ENCODE measurements at places on chromosomes 2 and 18.
A peak's percentile ranks its signal among the peaks of the same experiment; 100 is the strongest.

GRCh38 chr2:171893196-171893823, 734 bp downstream of the SLC25A12 start:
- peak; percentile 58 for DNase-seq

- no peak for DNase-seq
Measured at GRCh38 chr2:235855011-235855410, 313.2 kb downstream of the GBX2 start.

DNA sequence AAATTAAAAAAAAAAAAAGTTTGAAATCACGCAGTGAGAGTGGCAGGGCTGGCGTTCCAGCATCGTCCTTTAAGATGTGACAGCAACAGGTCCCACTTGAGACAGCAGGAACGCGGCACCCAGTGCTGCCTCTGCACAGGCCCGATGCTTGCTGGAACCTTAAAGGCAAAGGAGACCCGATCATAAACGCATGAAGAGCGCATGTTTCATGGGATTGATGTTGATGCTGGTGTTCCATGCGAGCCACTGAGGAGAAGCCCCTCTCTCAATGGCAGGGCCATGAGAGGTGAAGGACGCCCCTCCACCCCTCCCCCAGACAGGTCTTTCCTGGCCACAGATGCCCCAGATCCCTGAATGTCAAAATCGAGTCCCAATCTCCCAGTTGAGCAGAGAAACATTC, 17.9 kb upstream of the ALPI start:
- DNase-seq, result no peak

DNA sequence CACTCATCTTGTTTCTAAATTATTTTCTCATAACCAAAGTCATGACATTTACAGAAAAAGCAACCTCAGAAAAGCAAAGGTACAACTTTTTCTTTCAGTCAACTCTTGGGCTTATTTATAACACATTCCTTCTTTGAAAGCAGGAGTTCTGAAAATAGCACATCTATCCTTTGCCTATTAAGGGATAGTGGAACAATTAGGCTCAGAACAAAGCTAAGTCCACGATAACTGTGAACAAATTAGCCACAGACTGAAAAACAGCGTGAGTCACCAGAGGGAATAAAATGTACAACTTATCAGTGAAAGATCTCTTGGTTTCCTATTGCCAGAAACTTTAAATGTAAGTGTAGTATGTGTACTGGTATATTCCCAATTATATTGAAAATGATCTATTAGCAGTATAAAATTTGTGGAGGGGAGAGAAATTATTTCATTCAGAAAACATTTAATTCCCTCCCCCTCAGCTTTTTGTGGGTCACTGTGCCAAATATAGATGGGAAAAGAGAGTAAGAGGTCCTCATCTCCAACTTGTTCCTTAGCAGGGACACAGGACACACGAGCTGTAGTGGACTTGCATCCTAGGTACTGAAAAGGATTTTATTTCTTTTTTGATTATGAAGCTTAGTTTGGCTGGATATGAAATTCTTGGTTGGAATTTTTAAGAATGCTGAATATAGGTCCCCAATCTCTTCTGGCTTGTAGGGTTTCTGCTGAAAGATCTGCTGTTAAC, 15.4 kb upstream of the MATN3 start:
- DNase-seq, result no peak

DNA sequence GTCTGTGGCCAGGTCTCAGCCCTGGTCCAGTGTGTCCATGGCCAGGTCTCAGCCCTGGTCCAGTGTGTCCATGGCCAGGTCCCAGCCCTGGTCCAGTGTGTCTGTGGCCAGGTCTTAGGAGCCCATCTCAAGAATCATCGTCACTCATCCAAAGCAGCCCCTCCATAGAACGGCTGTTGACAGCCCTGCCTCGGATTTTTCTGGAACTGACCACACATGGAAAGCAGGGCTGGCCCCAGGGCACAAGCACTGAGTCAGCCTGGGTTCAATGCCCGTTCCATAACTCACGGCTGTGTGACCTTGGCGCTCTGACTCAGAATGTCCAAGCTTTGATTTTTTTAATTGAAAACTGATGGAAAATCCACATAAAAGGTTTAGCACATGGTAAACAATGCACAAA, 59.9 kb upstream of the SNTG2 start:
- DNase-seq, result no peak

DNA sequence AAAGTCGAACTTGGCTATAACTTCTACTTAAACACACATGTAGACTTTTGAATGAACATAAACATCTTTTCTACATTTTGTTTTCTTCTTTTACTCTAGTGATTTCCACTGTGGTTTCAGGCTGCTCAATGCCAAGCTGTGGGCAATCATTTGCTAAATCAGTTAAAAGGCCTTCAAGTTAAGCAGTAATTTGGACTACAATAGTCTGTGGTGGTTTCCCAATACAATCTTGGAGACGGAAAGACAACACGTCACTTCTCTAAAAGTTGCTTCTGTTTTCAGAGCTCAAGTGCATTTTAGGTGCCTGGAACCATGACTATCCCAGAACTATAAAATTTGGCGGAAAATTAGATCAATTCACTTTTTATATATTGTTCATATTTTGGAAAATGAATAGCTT, 69.4 kb downstream of the TXNL1 start:
- DNase-seq, result no peak

DNA sequence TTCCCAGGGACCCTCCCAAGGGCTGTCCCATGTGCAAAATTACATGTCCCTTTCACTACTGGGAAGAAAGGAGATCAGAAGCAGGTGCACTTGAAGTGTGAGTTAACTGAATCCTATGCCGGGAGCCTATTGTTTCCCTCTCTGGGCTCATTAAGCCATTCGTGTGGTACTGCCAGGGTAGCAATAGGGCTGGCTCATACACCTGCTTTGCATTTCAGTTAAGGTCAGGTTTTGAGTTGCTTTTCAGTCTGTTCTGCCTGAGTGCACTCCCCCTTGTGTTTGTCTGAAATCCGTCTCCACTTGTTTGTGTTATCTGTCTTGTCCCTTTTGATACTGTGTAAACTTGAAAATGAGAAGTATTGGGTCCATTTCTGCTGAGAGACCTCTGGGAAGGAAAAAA, 1232.6 kb upstream of the NRXN1 start:
- DNase-seq, result no peak

- no peak for DNase-seq
Measured at GRCh38 chr2:216281876-216282275, 90.4 kb downstream of the MARCHF4 start.

- DNase-seq, result peak; percentile 56
Measured at GRCh38 chr18:9613550-9614400, 584 bp downstream of the PPP4R1 start.

DNA sequence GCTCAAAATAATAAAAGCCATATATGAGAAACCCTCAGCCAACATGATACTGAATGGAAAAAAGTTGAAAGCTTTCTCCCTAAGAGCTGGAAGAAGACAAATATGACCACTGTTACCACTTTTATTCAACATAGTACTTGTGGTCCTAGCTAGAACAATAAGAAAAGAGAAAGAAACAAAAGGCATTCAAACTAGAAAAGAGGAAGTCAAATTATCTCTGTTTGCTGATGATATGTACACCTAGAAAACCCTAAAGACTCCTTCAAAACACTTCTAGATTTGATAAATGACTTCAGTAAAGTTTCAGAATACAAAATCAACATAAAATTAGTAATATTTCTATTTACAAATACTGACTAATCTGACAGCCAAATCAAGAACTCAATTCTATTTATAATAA, 328.8 kb upstream of the GCFC2 start:
- DNase-seq, result no peak

DNA sequence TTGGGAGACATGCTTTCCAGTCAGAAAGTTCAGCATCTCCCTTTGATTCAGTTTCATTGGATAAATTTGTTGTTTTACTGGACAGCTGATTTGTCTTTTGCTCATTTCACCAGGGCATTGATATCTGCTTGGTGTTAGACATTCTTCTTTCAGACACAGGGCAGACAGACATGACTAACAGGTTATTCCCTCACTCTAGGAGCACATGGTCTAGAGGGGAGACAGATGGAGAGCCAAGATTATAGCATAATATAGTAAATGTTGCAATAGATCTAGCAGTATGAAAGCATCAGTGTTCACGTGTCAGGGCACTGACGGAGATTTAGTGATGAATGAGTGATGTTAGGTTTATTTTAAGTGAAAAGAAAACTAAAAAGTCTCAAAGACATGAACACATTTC, 187.0 kb upstream of the CYRIA start:
- DNase-seq, result no peak

DNA sequence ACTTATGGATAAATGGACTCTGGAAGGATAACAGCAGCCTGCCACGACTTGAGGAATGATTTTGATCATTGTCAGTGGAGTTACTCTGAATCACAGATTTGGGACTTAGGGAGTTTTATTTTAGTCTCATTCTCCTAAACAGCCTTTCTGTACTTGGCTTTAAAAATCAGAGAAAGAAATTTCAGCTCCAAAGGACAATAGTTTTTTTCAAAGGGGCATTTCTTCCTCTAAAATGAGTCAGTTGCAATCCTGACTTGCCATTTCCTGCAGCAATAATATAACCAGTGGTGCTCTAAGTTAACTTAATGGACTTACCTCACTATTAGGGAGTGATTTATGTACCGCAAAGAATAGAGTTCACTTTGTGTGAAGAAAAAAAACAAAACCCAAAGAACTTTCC, 35.1 kb upstream of the MTX2 start:
- DNase-seq, result no peak

- no peak for DNase-seq
Measured at GRCh38 chr2:218369330-218369729, 12.7 kb downstream of the CATIP start.

- no peak for DNase-seq
Measured at GRCh38 chr18:30333310-30333709, 709.2 kb downstream of the DSC3 start.

DNA sequence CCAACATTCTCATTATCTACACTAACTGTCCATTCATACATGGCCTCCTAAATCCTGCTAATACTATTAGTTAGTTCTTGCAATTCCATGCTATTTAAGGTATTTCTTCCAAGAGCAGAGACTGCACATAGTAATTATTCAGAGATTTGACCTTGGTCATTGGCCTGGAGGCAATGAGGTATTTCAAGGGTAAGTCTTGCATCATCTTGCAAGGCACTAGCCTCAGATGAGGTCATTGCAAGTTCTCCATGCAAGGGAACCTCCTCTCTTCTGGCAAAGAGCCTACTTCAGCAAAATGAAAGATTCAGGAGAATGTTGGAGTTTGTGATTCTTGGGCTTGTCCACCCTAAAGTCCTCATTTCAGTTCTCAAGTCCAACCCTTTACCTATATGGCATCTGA, 48.5 kb upstream of the IKZF2 start:
- DNase-seq, result no peak

DNA sequence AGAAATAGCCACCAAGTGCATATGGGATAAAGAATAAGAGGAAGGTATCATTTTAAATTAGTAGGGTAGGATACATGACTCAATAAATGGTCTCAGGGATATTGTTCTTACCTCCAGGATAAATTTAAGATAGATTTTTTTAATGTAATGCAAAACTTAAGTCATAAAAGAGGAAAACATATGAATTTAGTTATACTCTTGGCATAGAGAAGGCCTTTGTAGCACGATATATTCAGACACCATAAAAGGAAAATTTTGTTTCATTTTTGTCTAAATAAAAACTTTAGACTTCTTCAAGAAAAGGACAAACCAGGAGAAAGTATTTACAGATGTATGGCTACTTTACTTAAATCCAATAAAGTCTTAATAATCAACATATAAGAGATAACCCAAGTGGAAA, 78.5 kb upstream of the CAB39 start:
- DNase-seq, result no peak

DNA sequence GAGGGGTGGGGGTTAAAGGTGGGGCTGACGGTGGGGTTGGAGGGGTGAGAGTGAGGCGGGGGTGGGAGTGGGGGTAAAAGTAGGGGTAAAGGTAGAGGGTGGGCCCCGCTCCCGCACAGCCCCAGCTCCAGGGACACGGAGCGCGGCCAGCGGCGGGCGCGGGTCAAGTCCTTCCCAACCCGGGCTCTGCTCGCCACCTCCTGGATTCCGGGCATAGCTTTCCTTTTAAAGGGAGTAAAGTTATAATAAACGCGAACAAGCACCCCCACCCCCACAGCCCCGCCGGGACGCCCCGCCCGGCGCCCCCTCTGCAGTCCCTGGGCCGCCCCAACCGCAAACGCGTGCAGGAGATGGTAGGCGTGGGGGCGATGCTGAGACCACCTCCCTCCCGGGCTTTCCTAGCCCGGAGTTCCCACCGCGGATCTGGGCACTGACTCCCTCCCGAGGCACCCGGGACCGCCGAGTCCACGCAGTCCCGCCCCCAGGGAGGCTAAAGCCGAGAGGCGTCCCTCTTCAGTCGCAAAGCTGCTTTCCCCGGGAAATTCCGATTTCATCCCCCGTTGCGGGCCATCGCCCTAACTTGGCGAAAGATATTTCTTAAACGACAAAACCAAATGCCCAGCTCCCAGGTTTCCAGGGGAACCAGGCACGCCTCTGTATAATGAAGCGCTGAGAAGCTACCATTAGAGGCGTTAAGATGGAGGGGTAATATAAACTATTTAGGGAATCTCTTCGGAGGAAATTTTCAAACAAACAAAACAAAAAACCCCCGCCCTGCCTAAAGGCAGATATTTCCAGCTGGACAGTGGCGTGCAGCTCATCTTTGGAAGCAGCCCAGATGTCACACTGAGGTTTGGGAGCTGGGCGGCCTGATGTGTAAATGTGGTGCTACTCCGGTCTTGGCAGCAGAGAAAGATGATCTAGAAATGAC, at the start of gene LIMS2:
TSS of gene LIMS2 (minus strand) at position 200 of the 931 bp plus-strand sequence. CDS start 506 bp downstream, outside the sequence.
- DNase-seq, result peak; percentile 71

- DNase-seq, result no peak
Measured at GRCh38 chr2:57080035-57080434, 896.2 kb downstream of the CCDC85A start.

- no peak for DNase-seq
Measured at GRCh38 chr2:9958057-9958456, 6.6 kb downstream of the GRHL1 start.

DNA sequence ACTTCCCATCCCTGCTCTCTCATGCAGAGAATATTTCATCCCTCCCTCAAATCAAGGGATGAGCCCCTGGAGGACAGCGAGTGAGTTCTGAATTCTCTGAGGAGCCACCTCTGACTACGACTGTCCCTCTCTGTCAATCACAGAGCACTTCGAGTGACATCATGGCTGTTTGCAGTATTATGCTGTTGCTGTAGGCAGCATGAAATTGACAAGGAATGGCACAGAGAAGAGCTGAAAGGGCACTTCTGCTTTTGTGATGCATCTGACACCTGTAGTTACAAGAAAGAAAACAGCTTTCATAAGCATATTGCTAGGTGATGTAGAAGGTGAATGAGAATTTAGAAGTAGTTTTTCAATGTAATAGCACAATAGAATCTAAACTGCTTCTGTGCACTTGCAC, 166.9 kb downstream of the ARHGAP15 start:
- DNase-seq, result no peak

GRCh38 chr2:120402508-120402907, 56.6 kb downstream of the INHBB start:
- no peak for DNase-seq

DNA sequence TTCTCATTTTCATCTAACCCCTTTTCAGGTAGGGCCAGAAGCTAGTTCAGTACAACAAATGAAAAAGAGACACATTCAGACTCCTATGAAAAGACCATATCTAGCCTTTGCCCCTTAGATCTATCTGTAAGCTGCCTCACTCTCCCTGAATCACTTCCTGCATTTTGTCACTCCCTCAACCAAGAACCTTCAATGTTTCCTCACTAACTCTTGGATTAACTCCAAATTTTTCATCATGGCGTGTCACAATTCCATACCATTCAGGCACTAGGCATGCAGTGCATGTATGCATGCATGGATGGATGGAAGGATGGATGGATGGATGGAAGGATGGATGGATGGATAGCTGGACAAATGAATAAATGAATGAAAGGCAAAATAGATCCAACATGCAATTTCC, 356.9 kb downstream of the TNS1 start:
- DNase-seq, result no peak

All from HuH-7.5 (cell line).